ENCODE measurements at places on chromosomes 2 and 18.

DNA sequence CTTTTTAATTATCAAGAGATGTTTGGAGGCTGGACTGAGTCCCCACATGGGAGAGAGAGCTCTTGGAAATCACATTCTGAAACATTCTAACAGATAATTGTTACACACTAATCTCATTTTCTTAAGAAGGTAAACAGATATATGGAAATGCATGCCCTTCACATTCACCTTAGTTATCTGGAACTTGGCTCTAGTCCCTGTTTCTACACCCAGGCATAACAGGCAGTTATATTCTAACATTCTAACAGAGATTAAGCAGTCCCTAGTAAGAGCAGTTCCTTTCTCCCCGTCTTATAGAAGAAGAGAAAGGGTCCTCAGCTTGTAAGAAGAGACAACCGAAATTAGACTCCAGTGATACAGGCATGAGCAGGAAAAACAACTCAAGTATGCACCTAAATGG lies 385.4 kb downstream of the SOX11 start:
- DNase-seq, result no peak

- DNase-seq, result no peak
Measured at GRCh38 chr2:14944562-14945346, 312.2 kb downstream of the LRATD1 start.

GRCh38 chr2:177716484-177716883 lies 323.9 kb downstream of the AGPS start:
- DNase-seq, result no peak

- peak; percentile 43 for DNase-seq
Measured at GRCh38 chr2:108858894-108859293, 72.3 kb downstream of the CCDC138 start.

DNA sequence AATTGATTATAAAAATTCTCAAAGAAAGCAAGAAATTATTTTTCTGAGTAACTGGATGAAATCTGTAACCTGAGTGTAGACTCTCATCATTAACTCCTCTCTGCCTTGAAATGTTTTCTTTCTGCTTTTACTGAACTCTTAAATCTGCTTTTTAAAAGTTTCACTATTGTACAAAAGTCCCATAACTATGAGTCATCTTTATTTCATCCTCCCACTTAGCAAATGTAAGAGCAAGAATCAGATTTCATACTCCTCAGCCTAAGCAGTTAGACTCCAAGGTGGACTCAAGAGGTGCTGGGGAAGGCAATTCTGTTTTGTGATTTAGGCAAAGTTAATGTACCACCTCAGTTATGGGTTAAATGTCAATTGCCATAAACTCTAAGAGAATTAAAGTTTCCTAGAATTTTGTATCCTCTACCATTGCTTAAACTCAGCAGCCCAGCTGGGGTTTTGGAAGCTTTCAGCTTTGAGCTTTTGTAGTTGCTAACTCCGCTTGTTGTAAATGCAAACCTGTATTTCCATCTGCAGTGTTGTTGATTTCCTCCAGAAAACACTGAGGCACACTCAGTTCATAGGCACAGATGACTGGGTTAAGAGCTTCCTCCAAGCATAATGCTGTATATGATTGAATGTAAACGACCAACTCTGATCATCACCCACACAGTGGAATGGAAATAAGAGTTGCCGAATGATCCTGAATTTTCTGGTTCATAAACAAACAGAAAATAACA lies 268.8 kb downstream of the ARHGAP15 start:
- DNase-seq, result peak; percentile 47

DNA sequence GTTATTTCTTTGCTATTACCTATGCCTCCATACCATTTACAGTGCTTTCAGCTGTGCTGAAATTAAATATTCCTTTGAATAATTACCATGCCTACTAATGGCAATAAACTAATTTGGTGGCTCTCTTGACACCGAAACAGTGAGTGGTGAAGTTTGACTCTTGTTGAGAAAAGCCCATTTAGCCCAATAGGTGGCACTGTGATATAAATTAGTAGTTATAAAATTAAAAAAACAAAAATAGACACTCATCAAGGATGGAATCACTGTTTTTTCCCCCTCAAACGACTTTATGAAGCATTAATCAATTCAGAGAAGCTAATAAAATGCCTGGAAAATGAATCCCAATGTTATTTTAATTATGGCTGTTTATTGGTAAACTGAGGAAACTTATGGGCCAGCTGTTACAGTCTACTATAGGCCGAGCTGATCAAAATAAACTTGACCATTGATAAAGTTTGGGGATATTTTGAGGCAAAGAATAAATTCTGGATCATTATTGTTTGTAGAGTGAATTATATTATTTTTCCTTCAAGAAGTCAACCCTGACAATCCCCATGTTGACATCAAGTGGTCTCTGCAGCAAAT lies 339.6 kb downstream of the TRIB2 start:
- DNase-seq, result peak; percentile 44

- no peak for DNase-seq
Measured at GRCh38 chr18:52325997-52326396, 14.0 kb upstream of the DCC start.

GRCh38 chr2:192578780-192579179 lies 384.0 kb upstream of the TMEFF2 start:
- no peak for DNase-seq

GRCh38 chr2:29733213-29733612 lies 188.2 kb downstream of the ALK start:
- DNase-seq, result no peak

GRCh38 chr2:47941936-47942335 lies 35.6 kb upstream of the FBXO11 start:
- no peak for DNase-seq

GRCh38 chr2:240891492-240892340 lies 4.2 kb downstream of the MAB21L4 start:
- no peak for DNase-seq

DNA sequence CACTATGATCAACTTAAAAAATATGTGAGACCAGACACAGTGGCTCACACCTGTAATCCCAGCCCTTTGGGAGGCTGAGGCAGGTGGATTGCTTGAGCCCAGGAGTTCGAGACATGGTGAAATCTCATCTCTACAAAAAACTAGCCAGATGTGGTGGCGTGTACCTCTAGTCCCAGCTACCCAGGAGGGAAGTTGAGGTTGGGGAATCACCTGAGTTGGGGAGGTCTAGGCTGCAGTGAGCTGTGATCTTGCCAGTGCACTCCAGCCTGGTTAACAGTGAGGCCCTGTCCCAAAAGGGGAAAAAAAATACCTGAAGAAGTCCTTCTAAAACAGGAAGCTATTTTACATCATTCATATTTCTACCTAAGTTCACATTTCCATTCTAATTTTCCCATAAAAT lies 144.0 kb downstream of the EML6 start:
- no peak for DNase-seq

- peak; percentile 24 for DNase-seq
Measured at GRCh38 chr2:135600915-135601314, 69.6 kb downstream of the R3HDM1 start.

DNA sequence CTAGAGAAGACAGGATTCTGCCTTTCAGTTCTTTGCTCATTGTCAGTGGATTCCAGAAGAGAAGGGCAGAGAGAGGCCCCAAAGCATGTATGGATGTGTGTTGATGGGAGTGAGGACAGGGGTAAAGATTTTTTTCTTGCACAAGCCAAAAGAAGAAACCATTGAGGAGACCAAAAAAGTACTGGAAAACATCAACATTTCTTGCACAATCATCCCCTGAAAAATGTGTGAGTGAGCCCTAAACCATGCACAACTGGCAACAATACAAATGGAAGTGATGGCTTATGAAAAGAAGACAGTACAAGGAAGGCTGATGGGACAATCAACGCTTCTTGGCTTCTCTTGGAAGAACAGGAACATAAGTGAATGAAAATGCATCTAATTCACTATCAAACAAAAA lies 5.6 kb upstream of the SMAD7 start:
- DNase-seq, result peak; percentile 93

DNA sequence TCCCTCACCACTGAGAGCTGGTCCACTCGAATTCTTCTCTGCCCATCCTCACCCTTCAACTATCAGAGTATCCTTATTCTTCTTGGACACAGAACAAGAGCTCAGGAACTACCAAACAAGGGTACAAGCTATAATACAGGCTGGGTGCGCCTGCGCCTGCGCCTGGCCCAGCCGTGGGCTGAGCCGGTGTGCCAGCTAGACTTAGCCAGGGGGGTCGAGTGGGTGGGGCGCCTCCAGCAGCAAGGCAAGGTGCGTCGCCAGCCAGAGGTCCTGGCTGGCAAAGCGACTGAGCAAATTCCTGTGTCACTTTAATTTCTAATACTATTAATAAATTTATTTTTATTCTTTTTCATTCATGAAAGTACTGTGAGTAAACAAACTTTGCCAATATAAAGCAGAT lies 1072.6 kb upstream of the PIK3C3 start:
- no peak for DNase-seq

- DNase-seq, result peak; percentile 98
Measured at GRCh38 chr2:217858519-217859491, 144.0 kb downstream of the TNS1 start.

DNA sequence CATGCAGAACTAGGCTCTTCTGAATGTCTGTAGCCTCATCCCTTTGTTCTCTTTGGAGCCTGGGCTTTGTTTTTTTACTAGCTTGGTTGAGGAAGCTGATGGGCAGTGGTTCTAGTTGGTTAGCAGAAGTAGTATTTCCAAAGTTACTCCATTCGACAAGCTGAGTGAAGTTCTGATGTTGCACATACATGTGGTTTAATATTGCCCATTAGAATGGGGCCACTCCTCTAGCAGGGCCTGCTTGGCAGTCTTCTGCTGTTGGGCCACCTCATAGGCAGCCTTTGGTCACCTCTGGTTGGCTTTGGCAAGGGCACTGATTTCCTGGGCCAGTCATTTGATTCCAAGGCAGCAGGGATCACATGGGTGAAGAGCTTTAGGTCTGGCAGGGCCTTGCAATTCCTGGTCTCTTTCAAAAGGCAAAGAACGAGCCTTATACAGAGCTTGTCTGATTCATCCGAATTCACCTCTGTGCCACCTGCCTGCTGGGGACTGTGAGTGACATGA lies 2.5 kb downstream of the RPIA start:
- DNase-seq, result no peak

GRCh38 chr2:196988639-196989038 lies 62.1 kb upstream of the PGAP1 start:
- DNase-seq, result no peak

- no peak for DNase-seq
Measured at GRCh38 chr2:50722776-50723175, 309.2 kb downstream of the NRXN1 start.

- no peak for DNase-seq
Measured at GRCh38 chr2:103667335-103667884, 905.6 kb downstream of the TMEM182 start.

DNA sequence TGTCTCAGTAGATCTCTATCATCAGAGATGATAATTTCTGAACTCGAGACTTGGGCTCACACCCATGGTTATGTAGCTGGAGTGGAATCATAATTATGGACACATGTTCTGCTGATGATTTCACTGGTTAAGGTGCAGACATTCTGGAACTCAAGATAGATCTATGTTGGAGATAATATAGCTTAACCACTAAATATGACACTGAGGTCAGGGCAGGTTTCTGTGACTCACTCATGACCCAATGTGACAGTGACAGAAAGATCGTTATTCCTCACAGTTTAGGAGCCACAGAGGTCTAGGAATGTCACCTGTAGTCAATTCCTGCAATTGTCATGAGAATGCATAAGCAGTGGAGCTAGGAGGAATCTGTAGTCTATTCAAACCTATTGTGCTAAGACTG lies 828.6 kb downstream of the TRIB2 start:
- no peak for DNase-seq

GRCh38 chr18:37426586-37426985 lies 139.0 kb downstream of the CELF4 start:
- DNase-seq, result no peak

- no peak for DNase-seq
Measured at GRCh38 chr2:9244985-9245544, 38.5 kb downstream of the ASAP2 start.

- DNase-seq, result peak; percentile 80
Measured at GRCh38 chr2:95346231-95346737, 49.1 kb downstream of the KCNIP3 start.

- DNase-seq, result no peak
Measured at GRCh38 chr2:101429453-101429852, 42.1 kb upstream of the CREG2 start.

DNA sequence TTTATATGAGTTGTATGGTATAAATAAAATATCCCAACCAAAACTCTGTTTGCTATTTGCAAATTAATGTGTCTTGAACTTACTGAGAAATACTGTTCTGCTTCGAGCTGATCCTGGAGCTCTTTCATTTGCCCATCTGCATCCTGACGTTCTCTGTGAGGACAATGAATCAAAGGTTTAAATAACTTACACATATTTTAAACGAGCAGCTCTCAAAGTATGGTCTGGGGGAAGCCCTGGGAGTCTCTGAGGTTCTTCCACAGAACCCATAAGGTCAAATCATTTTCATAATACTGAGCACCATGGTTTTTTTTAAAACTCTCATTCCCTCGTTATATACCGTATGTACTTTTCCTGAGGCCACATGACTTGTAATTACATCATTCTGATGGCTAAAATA lies 46.7 kb downstream of the SLC66A3 start:
- no peak for DNase-seq

GRCh38 chr2:149040451-149040850 lies 2.0 kb downstream of the LYPD6B start:
- peak; percentile 4 for DNase-seq

GRCh38 chr2:74534411-74534810 lies 4.7 kb downstream of the HTRA2 start:
- DNase-seq, result no peak

GRCh38 chr18:54129448-54130067 lies 94.9 kb downstream of the MBD2 start:
- no peak for DNase-seq

DNA sequence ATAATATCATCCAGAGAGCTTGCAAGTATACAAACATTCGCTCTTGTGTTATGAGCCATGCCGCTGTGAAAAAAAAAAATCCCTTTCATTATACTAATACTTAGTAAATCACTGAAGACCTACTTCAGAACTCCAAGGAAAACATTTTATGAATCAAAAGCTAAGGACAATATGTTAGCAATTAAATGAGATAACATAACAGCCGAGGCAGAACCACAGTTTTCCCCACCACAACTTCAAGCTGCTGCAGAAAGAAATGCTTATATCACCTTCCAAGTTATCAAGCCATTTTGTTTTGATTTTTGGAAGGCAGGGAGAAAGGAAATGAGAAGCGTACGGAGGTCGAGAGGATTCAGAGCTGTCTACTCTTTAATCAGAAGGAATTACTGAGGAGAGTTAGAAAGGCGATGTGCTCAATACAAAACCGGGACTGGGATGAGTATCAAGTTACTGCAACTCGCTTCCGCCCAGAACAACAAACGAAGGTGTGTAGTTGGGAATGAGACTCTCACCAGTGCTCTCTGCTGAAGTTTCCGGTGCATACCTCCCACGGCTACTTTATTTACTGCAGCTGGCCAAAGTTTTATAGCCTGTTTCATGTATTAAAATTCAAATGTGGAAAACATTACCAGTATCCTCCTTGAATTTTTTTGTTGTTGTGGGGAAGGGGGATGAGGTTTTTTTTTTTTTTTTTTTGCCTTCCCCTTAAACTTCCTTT lies 292.2 kb upstream of the CCDC68 start:
- DNase-seq, result peak; percentile 56

Measured in cardiac fibroblast (primary cell).